ENCODE measurements at places on chromosomes 2 and 18.

DNA sequence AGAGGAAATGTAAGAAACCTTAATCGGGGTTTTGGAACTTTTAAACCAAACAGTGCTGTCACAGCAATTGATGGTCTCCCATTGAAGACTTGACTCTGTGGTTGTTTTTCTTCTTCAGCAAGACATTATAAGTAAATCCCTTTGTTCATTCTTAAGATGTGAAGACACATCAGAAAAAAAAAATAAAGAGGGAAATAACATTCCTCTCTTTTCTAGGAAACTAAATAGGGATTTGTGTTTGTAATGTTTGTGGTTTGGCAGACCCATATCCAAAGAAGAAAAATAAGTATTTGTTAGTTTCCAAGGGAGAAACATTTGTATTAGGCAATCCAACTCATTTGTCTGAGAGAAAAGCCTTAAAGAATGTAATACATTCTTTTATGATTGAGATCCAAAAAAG lies 359.9 kb downstream of the DSC3 start:
- no peak for ATAC-seq

DNA sequence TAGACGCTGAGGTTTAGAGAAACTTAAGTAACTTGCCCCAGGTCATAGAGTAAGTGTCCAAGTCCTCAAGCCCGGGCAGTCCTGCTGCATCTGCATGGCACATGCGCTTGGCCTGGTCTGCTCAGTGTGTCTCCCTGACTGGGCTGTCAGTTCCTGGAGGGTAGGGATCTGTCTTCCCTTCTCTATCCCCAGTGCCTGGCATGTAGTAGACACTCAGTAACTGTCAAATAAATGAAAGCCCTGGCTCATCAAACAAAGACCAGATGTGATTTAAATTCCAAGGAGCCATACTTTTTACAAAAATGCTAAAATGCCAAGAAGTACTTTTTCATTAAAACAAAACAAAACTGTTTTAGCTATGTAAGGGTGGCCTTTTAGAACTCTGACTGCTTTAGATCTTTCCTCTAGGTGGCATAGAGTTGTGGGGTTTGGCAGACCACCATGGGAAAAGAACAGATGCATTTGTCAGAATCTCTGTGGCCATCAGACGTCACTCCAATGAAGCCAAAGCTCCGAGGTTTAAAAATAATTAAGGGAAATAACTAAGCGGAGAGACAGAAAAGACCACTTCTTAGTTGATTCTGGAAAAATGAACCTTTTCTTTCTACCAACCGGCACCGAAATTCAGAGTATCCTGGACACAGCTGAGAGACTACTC lies 34.0 kb downstream of the EPAS1 start:
- ATAC-seq = no peak

- peak; percentile 21 for ATAC-seq
Measured at GRCh38 chr2:100707016-100707947, 112.7 kb upstream of the NPAS2 start.

DNA sequence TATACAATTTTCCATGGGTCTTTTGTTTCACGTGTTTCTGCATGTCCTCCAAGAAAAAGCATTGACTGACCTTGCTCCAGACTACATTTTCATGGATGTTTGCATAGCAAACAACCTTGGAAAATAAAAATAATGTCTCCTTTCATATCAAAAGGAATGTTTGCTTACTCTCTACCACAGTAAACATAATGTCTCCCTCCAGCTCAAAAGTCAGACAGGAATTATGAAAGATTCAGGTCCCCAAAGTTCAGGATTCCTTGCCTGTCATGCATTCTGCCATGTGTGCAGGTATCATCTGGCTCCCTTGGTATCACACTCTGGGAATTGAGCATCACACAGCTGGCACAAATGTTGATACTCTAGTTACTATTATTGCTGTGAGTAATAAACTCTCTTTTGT lies 103.1 kb upstream of the ZC3H15 start:
- ATAC-seq = no peak

GRCh38 chr18:72871091-72871490 lies 3.3 kb upstream of the NETO1 start:
- no peak for ATAC-seq

- ATAC-seq = peak; percentile 82
Measured at GRCh38 chr2:16948053-16948452, 282.4 kb upstream of the CYRIA start.

- peak; percentile 78 for ATAC-seq
Measured at GRCh38 chr18:76914314-76914713, 92.0 kb downstream of the ZNF236 start.

- ATAC-seq = no peak
Measured at GRCh38 chr2:88067598-88067997, at the start of gene SMYD1. TSS of gene SMYD1 (plus strand) at chr2:88067825. CDS start at chr2:88067865, 40 bp downstream.

- ATAC-seq = no peak
Measured at GRCh38 chr2:196459539-196459938, 180.0 kb upstream of the CCDC150 start.

DNA sequence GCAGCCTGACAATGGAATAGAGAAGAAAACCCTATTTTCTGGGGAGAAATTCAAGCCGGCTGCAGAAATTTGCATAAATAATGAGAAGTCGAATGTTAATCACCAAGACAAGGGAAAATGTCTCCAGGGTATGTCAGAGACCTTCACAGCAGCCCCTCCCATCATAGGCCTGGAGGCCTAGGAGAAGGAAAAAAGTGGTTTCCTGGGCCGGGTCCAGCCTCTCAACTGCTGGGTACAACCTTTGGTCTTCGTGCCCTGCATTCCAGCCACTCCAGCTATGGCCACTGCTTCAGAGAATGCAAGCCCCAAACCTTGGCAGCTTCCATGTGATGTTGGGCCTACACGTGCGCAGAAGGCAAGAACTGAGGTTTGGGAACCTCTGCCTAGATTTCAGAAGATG lies 6.0 kb upstream of the SCRN3 start:
- ATAC-seq = no peak

DNA sequence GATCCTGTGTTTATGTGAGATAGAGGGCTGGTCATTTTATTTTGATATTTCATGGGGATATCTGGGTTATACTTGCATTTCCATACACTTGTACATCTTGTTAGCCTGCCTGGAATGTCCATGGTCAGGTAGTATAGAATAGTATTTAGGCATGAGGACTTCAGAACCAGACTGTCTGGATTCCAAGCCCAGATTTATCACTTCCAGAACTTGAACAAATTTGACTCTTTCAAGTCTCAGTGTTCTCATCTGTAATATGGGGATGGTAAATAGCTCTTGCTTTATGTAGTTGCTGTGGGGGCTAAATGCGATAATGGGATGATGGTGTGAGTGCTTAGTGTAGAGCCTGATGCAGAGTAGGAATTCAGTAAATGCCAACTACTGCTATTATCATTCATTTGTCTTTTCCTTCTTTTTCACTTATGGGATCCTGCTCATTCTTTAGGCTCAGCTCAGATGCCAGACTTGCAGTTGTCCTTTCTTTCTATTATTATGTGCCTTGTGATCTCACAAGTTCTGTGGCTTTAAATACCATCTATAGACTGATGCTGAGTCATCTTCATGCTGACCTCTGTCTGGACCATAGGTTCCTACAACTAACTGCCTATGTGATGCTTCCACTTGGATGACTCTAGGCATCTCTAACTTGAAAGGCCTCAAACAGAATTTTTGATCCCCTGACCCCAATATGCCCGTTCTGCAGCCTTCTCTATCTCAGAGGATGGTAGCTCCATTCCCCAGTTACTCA lies 67.4 kb downstream of the POLE4 start:
- peak; percentile 15 for ATAC-seq
